ENCODE measurements at places on chromosomes 5 and 9.

DNA sequence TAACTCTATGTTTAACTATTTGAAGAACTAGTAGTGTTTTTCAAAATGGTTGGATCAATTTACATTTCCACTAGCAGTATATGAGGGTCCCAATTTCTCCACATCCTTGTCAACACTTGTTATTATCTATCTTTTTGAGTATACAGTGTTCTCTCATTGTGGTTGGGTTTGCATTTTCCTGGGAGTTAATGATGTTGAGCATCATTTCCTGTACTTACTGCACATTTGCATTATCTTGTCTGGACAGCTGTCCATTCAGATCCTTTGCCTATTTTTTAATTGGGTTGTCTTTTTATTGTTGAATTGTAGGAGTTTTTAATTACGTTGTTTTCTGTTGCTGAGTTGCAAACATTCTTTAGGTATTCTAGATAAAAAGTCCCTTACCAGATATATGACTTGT, 103.4 kb upstream of the LRRTM2 start:
- no peak for DNase-seq

DNA sequence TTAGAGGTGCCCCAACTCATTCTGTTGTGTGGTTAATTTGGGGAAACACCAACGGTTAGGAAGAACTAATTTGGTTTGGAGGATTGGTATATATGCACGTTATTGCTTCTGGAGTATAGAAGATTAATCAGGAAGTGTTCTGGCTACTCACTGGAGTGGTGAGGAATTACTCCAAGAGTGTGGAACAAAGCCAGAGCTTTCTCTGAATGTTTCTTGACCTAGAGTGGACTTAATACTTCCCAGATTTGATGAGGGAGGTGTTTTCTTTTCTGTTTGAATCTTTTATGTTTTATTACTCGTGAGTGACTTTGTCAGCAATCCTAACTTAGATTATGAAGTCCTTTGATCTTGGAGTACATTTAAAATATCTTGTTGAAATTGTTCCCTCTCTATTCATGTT, 163.7 kb downstream of the MAN2A1 start:
- no peak for DNase-seq

DNA sequence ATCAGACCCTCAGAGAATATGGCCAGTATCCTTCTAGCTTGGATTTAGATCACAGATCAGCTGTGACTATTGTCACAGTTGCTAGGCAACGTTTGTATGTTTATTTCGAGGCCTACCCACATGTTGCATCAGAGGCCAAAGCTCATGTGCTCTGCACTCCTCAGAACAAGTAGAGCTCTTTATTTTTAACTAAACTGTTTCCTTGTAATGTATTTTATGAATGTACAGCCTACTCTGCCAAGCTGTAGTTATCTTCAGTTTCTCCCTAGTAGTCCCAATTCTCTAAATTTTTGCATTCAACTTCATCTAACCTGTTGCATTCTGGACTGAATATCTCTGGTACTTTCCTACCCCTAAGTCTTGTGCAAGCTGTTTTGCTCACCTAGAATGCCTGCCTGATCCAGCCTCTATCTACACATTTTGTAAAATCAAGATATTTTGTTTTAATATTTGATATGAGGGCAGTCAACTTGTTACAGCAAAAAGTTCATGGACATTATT, 52.8 kb downstream of the CAST start:
- DNase-seq: no peak

DNA sequence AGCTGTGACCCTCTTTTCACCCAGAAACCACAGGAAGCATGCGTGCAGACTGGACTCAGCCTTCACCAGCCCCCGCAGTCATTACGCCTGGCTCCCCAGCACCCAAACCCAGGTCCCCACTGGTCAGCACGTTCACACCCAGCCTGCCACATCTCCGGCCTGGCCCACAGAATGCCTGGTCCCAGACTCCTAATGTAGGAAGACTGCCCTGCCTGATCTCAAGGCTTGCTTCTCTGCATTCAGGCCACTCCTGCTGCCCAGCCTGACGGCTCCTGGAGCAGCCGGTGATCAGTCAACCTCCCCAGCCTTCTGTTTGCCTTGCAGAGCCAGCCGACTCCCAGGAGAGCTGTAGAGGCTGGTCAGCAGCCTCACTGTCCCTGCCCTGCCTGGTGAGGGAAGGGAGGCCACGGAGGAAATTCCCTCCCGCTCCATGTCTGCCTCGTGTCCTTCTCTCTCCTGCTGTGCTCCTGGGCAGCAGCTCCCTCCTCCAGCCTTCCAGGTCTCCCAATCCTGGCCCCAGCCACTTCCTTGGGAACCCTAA, 25.4 kb downstream of the ADAMTS2 start:
- no peak for DNase-seq

GRCh38 chr5:156497804-156498208, 170.8 kb downstream of the SGCD start:
- DNase-seq: no peak

DNA sequence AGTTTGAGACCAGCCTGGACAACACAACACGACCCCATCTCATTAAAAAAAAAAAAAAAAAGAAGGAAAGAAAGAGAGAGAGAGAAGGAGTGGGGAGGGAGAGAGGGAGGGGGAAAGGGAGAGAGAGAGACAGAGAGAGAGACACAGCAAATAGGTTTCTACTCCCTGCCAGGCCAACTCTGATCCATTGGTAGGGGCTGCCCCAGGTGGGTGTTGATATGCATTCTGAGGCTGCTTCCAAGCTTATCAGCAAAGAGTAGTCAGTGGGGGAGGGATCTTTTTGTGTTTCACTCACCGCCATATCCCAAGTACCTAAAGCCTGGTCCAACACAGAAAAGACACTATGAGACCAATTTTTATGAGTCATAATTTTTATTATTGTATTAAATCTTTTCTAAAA, 57.0 kb upstream of the SAP30L start:
- no peak for DNase-seq

DNA sequence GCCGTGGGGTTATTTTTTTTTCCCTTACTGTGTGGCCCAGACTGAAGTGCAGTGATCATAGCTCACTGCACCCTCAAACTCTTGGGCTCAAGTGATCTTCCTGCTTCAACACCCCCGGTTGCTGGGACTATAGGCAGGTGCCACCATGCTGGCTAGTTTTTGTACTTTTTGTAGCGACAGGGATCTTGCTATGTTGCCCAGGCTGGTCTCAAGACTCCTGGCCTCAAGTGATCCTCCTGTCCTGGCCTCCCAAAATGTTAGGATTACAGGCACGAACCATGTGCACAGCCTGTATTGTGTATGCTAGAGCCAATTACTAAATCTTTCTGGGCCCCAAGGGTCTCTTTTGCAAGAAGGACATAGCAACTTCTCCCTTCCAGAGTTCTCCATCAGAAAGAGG, 23.1 kb downstream of the GALNT10 start:
- no peak for DNase-seq

GRCh38 chr5:7793895-7794294, 57.0 kb downstream of the CFAP90 start:
- no peak for DNase-seq

DNA sequence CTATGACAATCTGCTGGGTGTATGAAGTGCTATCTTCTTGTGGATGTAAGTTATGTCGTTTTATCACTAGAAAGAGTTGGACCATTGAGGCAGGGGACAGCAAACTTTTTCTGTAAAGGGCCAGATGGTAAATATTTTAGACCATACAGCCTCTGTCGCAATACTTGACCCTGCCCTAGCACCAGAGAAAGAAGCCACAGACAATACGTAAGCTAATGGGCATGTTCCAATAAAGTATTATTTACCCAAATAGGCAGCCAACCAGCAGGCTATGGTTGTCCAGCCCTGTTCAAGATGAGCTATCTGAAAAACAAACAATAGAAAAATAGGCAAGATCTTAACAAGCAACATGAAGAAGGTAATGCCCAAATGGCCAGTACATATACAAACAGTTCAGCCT, 36.4 kb downstream of the MTX3 start:
- DNase-seq: no peak

- no peak for DNase-seq
These were observed 35.1 kb downstream of the TTLL11 start for GRCh38 chr9:122058051-122058450.

- DNase-seq: no peak
These were observed 24.0 kb upstream of the NDUFB6 start for GRCh38 chr9:32596936-32597335.

GRCh38 chr5:20486826-20487225, 498.8 kb upstream of the CDH18 start:
- no peak for DNase-seq

- no peak for DNase-seq
These were observed 2.1 kb downstream of the TLN1 start for GRCh38 chr9:35729700-35730485.

DNA sequence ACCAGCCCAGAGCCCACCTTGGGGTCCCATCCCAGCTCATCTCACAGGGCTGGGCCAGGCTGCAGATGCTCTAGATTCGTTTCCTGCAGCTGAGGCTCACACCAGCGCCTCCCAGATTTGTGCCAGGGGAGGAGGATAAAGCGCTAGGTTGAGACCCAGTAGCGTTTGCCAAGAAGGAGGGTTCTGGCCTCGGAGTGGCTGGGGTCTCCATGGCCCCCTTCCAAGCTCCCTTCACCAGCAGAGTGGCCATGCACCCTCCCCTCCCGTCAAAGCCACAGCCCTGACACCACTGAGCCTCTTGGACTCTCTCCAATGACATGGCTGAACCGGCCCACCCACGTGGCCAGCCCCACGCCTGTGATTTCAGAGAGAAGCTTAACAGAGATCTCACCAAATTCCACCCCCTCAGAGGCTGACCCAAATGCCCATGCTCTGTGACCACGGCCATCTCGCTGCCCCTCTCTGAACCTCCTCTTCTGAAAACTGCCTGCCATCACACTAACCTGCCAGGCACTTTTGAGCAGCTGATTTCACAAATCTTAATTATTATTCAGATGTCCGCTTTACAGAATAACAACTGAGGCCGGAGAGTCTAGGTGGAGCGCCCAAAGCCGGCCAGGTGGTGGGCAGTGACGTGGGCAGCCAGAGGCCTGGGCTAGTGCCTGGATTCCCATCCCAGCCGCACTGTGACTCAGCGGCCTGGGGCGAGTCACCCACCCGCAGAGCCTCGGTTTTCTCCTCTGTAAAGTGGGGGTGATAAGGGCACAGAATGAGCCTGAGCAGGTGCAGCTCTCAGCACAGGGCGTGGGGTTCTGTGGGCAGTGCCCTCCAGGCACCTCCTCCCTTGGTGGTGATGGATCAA, 155.7 kb downstream of the C9orf50 start:
- DNase-seq: no peak

DNA sequence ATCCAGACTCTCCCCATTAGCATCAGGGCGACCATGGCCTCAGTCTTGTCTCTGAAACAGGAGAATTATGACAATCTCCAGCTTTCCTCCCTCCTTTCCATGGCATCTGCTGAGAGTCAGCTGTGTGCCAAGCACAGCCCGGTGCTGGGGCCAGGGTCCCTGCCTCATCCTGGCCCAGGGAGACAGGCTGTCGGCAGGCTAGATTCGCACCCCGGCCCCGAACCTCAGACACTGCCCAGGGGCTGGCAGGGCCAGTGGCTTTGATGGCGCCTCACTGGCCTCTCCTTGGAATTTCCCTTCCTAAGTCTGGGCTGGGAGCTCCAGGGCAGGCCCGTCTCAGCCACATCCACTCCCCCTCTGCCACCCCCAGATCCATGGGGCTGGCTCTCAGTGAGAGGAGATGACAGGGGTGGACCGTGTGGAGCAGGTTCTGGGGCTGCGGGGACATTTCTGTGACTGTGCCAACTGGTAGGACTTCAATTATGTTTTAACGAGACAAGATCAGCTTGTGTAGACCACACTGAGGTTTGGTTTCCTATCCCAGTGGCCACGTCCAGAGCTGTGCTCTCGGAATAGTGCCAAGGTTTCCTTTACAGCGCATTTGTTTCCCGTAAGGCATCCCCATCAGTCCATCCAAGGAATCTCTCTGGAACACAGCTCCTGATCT, 15.5 kb downstream of the FAM163B start:
- no peak for DNase-seq

- no peak for DNase-seq
These were observed 147.1 kb downstream of the ENTREP1 start for GRCh38 chr9:69472101-69472620.

DNA sequence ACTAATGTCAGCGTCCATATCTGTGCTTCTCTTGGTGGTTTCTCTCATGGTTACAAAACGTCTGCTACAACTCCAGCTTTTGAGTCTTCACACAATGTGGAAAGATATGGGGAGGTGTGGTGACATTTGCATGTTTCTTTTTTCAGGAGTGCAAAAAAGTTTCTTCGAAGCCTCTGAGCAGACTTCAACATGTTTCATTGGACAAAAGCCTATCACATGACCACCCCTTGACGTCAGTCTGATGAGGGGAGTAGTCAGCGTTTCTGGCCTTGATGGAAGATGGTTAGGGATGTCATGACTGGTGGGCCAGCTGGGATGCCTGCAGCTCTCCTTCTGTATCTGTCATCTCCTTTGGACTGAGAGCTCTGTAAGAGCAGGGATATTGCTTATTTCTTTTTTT, 61.4 kb downstream of the PTPDC1 start:
- DNase-seq: no peak

DNA sequence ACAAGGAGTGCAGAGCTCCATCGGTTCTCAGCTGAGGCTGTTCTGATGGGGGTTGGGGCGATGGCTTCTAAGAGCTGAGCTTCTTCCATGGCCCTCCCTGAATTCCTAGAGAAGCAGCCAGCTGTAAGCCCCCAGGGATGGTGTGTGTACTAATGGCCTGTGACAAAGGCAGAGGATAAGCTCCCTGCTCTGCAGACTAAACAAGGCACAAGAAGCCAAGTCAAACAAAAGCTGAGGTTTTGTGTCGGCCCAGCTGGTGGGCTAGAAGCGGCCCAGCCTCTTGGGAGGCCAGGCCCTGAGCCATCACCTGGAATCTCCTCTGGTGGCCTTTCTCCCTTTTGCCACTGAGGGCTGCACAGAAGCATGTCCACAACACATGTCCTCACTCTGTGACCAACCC, 75.0 kb upstream of the XPA start:
- DNase-seq: no peak

- peak; percentile 58 for DNase-seq
These were observed at the start of gene FAM53C for GRCh38 chr5:138337685-138338410. FAM53C (plus strand) TSS chr5:138338266; CDS start chr5:138341336, 3,070 bp downstream.

- DNase-seq: no peak
These were observed 31.7 kb upstream of the CDKN2B start for GRCh38 chr9:22040760-22041159.

DNA sequence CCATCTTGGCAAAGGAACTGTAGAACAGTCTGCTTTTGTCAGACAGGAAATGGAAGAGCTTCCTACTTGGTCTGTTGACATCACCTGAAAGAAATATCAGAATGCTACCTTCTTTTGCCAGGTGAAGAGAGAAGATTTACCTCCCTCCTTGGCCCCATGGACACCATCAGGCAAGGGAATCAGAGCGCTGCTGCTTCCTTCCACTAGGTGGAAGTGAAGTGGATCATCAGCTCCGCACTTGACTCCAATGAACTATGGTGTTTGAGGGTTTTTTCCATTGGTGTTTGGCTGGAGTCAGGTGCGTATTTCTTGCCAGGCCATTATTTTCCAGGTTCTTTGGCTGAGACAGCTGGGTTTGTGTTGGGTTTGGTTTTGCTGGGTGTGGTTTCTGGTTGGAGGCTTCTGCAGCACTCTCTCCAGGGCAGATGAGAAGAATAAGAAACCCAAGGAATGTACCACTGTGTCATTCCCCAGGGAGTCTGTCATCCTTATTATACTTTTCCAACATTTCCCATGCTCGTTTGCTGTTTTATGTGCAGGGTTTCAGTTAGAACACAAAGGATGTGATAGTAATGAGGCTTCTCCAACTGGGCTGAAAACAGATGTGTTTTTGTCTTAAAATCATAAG, 12.4 kb downstream of the SPATA31E1 start:
- no peak for DNase-seq

GRCh38 chr9:117411547-117411946, 3.3 kb downstream of the ASTN2 start:
- no peak for DNase-seq

GRCh38 chr5:172751761-172752510, 19.1 kb downstream of the DUSP1 start:
- no peak for DNase-seq

All from esophagus squamous epithelium (tissue), 5 donors.